CD8-positive, alpha-beta memory T cell (primary cell): ENCODE measurements at places on chromosomes 2 and 18. TPM values are rescaled to one million over a fixed set of nuclear protein-coding genes. Genes with fewer than 3 reads are reported as not detected.

ACYP2 gene
- total RNA-seq: 10.3 TPM

MCM6 gene
- 178 TPM for total RNA-seq

SLC4A1AP gene
- 29.6 TPM for total RNA-seq

MATN3 gene
- not detected for total RNA-seq

DPYSL5 gene
- total RNA-seq: not detected

ARHGEF4 gene
- 1.2 TPM for total RNA-seq

GRCh38 chr2:116142644-116143227 lies 1671.8 kb upstream of the DDX18 start:
- DNase-seq: no peak

DNA sequence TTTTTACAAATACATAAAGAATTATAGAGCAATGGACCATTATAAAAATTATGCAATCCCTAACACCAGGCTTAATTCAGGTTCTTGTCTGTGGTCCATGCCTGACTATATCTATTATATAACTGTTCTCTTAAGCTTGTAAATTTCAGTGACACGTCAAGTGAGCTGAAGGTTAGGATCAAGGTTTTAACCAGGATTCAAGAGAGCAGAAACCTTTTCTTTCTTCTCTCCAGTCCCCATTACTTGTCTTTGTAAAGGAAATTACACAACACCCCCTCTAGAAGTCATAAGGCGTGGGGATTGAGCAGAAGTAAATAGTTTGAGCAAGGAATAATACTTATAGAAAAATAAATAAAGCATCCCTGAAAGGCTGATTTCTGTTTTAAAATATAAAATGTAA lies 122.0 kb downstream of the ZNF521 start:
- no peak for DNase-seq

DNA sequence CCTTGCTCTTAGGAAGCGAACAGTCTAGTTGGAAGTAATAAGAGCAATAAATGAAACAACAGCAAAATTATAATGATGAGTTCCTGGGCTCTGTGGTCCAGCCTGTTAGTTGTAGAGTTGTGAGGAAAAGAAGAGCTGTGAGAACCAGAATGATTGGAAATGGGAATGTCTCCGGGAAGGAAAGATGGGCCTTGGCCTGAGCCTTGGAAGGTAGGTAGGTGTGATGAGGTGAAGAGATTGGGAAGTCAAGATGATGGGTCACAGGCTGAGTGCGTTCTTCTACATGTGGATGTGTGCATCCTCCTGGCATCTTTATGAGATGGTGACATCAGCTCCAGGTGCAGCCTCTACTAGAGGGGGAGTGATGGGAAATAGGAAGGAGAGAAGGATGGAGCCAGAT lies 115.2 kb upstream of the EML6 start:
- DNase-seq: no peak

DNA sequence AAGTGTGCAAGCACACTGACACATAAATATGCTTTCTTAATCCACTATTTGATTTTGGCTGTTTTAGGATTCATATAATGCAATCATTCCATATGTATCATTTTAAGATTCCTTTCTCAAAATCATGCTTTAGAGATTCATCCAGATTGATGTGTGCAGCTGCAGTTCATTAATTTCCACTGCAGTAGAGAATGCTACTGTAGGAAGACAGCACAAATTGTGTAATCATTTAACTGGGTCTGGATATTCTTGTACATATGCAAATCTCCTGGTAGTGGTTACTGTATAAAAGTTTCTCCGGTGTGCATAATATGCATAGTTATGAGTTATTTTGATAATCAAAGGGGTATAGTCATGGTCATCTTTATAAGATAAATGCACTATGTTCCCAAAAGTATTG lies 502.5 kb upstream of the ACVR2A start:
- no peak for DNase-seq

- DNase-seq: no peak
Measured at GRCh38 chr2:43255296-43255910, 29.0 kb upstream of the ZFP36L2 start.

DNA sequence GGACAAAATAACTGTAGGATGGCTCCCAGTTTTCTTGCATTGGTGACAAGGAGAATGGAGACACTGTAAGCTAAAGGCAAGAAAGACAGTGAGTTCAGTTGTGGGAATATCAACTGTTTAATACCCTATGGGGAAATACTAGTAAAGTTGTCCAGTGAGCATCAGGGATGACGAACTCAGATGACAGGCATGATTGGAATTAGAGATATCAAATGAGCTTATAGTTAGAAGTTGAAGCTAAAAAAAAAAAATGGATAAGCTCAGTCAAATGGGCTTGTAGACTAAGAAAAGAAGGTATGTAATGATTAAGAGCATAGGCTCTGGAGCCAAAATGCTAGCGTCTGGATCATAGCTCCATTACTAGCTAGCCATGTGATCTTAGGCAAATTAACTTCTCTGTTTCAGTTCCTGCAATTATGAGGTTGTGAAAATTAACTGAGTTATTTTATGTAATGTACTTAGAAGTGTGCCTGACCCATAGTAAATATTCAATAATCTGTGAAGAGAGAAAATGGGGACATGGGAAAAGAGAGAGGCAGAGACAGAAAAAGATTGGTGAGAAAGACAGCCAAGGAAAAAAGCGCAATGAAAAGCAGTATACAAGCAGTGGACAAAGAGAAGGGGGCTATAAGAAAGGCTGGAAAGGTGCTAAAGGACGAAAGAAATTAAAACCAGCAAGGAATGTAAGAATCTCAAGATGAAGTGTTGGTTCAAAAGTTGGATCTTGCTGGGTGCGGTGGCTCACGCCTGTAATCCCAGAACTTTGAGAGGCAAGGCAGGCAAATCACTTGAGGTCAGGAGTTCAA lies 95.7 kb upstream of the SLC39A10 start:
- no peak for DNase-seq

- no peak for DNase-seq
Measured at GRCh38 chr2:42229949-42230348, 60.8 kb downstream of the EML4 start.

- no peak for DNase-seq
Measured at GRCh38 chr2:183037074-183037552, 1.1 kb downstream of the NCKAP1 start.

- no peak for DNase-seq
Measured at GRCh38 chr2:237280229-237280628, 133.7 kb downstream of the COL6A3 start.

GRCh38 chr2:37318401-37318800 lies 6.2 kb downstream of the PRKD3 start:
- no peak for DNase-seq

GRCh38 chr2:75089471-75089870 lies 109.8 kb downstream of the TACR1 start:
- DNase-seq: no peak

DNA sequence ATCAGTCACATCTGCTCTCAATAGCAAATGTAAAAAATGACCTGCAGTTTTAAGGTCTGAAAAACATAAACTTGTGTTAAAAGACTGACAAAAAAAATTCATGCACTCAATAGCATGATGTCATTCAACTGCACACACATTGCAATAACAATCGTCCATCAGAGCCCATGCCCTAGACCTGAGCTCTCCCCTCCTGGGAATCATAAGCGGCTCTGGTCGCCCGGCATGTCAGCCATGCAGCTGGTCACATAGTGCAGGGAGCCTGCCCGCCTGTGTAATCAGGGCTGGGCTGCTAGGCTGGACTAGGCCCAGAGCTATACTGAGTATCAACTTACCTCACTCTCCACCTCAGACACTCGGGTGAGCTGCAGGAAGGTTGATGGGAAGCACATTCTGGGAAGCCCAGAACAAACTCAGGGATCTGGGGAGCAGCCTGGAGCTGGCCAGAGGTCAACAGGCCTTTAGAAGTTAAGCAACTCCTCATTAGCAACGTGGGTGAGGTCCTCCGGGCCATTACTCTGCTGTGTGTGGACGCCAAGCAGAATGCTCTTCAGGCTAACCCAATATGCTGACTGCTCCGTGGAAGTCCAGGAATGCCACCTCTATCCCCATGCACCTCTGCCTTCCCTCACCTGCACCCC lies 165.5 kb downstream of the TTC32 start:
- no peak for DNase-seq
